GM23338 (cell line): ENCODE measurements at places on chromosomes 3 and 15. TPM values are rescaled to one million over a fixed set of nuclear protein-coding genes. Genes with fewer than 3 reads are reported as not detected.

ZWILCH gene
- total RNA-seq = 61.5 and 64.1 TPM in 2 replicates

CLDN16 gene
- not detected in 2 replicates for total RNA-seq

DNA sequence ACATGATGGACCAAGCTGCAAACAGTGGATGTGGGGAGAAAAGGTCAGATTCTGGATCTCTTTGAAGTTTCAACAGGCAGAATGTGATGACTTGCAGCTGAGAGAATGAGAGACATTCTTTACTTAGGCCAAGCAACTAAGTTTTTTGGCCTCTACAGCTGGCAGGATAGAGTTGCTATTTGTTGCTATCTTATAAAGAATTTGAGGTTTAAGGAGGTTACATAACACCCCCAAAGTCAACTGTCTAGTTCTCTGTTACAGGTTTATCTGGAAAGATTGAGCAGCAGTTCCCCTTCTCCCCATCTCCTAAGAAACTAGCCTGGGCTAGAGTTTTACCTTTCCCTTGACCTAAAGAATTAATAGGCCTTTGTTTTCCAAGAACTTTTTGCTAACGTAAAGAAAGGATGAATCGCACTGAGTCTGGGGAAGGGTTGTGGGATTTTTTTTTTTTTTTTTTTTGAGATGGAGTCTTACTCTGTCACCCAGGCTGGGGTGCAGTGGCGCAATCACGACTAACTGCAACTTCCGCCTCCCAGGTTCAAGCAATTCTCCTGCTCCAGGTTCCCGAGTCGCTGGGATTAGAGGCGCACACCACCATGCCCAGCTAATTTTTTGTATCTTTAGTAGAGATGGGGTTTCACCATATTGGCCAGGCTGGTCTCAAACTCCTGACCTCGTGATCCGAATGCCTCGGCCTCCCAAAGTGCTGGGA lies 26.6 kb upstream of the SLMAP start:
- H3K27ac ChIP-seq = no peak overlapping the region
- H3K4me1 ChIP-seq = no peaks in the 10 kb centered on the region
- H3K4me3 ChIP-seq = no peak overlapping the region
- H3K27me3 ChIP-seq = no peaks in the 10 kb centered on the region

GRCh38 chr3:28462866-28463265 lies 114.2 kb upstream of the AZI2 start:
- H3K4me1 ChIP-seq = no peaks in the 10 kb centered on the region
- H3K27ac ChIP-seq = no peak overlapping the region
- H3K4me3 ChIP-seq = no peak overlapping the region
- H3K36me3 ChIP-seq = no peaks in the 10 kb centered on the region
- no peak for DNase-seq

GPX1 gene
- 228 and 247 TPM in 2 replicates for total RNA-seq

DNA sequence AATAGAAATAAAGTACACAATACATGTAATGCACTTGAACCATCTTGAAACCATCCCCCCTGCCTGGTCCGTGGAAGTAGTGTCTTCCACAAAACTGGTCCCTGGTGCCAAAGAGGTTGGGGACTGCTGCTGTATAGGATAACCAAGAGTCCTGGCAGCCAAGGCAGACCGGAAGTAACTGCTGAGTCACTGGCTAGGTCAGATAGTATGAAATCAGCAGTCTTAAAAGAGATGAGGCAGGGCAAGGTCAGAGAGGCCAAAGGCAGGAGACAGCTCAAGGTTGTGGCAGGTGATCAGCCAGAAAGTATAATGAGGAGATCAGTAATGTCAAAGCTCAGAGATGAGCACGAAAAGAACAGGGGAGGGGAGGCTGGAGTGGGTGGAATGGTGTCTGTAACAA lies 60.2 kb downstream of the MAP3K13 start:
- H3K4me1 ChIP-seq = no peaks in the 10 kb centered on the region
- H3K27ac ChIP-seq = no peak overlapping the region
- DNase-seq = no peak
- no peak overlapping the region for H3K4me3 ChIP-seq
